ENCODE measurements at places on chromosomes 11 and 22. TPM values are rescaled to one million over a fixed set of nuclear protein-coding genes. Genes with fewer than 3 reads are reported as not detected.

The NNMT gene
- total RNA-seq = 2.8 TPM

The RHOD gene
- total RNA-seq = not detected

The ART5 gene
- total RNA-seq = not detected

The VPREB1 gene
- not detected for total RNA-seq

The PTPMT1 gene
- total RNA-seq = 24.7 TPM

The OR10A3 gene
- not detected for total RNA-seq

The CALCB gene
- total RNA-seq = not detected

The VSIG2 gene
- not detected for total RNA-seq

The NXPE4 gene
- not detected for total RNA-seq

The SELENOM gene
- 10.6 TPM for total RNA-seq

The GP1BB gene
- total RNA-seq = 23.5 TPM

The IL18 gene
- total RNA-seq = not detected

The NCF4 gene
- not detected for total RNA-seq

The CNTF gene
- total RNA-seq = 5.6 TPM

The TNNT3 gene
- total RNA-seq = not detected

The LARGE2 gene
- 0.31 TPM for total RNA-seq

The ARHGAP20 gene
- total RNA-seq = 53.8 TPM

The MMP12 gene
- not detected for total RNA-seq

The SMC1B gene
- total RNA-seq = not detected

The OR5F1 gene
- total RNA-seq = not detected

The PNPLA2 gene
- 9.1 TPM for total RNA-seq

The FIBIN gene
- total RNA-seq = 5.6 TPM

The CASP4 gene
- total RNA-seq = 1.9 TPM

The CHRDL2 gene
- not detected for total RNA-seq

The ROBO4 gene
- 3.1 TPM for total RNA-seq

The MMP13 gene
- total RNA-seq = not detected

The ZNF70 gene
- 9.7 TPM for total RNA-seq

The GAS2L1 gene
- 11.0 TPM for total RNA-seq

The PELI3 gene
- total RNA-seq = 24.7 TPM

The FLRT1 gene
- 11.9 TPM for total RNA-seq

The ELMOD1 gene
- 127 TPM for total RNA-seq

The VPREB3 gene
- not detected for total RNA-seq

The GRK3 gene
- total RNA-seq = 57.9 TPM

The IGLL1 gene
- total RNA-seq = not detected

The OR2AG1 gene
- not detected for total RNA-seq

The MS4A12 gene
- not detected for total RNA-seq

The CHRM1 gene
- 12.8 TPM for total RNA-seq

The SCGB1C1 gene
- not detected for total RNA-seq
